Subcutaneous adipose tissue (tissue), 4 donors: ENCODE measurements at places on chromosomes 1 and 21. TPM values are rescaled to one million over a fixed set of nuclear protein-coding genes. Genes with fewer than 3 reads are reported as not detected.

Gene SERPINC1
- not detected for total RNA-seq

Gene DCAF8
- 103 TPM for total RNA-seq

Gene CAMK2N1
- 13.2 TPM for total RNA-seq

Gene LCK
- total RNA-seq, result 0.38 TPM

Gene SEC16B
- 2.9 TPM for total RNA-seq

Gene KRTAP12-2
- total RNA-seq, result not detected

Gene NBPF4
- not detected for total RNA-seq

Gene S100A7A
- total RNA-seq, result not detected
